ENCODE measurements at places on chromosomes 12 and 14.
A peak's percentile ranks its signal among the peaks of the same experiment; 100 is the strongest.

DNA sequence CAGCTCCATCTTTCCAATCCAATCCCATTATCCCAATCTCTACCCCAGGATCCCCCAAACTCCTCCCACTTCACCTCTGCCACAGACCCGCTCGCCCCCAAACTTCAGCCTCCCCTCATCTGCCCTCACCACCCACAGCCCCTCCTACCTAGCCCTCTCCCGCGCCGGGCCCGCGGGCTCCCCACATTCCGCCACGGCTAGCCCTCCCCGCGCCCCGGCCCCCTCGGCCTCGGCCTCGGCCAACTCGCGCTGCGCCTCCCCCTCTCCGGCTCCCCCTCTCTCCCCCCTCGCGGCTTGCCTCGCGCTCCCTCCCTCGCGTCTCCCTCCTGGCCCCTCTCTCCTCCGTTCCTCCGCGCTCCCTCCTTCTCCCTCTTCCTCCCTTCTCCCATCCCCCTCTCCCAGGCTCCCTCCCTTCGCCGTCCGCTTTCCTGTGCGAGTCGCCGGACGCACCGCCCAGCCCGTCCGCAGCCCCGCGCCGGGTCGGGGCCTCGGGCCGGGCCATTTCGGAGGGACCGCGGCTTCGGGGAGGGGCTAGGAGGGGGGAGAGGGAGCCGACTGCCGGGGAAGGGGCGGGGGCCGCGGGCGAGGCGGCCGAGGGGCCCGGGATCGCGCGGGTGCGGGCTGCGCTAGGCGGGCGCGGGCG, at the start of gene ATN1:
Gene ATN1, plus strand, starts transcription at position 581 of the 643 bp plus-strand sequence. CDS start 6,043 bp downstream, outside the sequence.
- DNase-seq = peak; percentile 75

GRCh38 chr14:31326111-31326510, 94.2 kb downstream of the HEATR5A start:
- DNase-seq = no peak

DNA sequence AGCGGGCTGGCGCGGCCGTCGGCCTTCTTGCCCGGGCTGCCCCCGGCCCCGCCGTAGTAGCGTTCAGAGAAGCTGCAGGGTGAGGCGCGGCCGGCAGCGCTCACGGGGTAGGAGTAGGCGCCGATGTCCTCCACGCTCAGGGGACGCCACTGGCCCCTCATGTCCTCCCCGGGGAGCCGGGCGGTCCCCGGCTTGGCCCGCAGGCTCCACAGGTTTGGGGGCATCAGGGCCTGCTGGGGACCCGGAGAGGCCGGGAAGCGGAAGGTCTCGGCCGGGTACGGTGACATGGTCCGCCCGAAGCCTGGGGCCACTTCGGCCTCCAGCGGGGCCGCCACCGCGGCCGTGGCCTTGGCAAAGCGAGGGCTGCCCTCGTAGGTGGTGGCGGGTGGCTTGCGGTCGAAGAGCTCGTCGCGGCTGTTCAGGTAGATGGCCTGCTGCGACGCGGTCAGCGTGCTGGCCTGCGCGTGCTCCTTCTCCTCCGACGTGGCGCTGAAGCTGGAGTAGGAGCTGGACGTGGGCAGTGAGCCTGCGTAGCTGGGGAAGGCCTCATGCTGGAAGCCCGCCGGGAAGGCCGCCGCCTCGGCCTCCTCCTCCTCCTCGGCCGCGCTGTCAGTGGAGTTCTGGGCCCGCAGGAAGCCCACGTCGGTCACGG, 48.7 kb downstream of the BEGAIN start:
- no peak for DNase-seq

DNA sequence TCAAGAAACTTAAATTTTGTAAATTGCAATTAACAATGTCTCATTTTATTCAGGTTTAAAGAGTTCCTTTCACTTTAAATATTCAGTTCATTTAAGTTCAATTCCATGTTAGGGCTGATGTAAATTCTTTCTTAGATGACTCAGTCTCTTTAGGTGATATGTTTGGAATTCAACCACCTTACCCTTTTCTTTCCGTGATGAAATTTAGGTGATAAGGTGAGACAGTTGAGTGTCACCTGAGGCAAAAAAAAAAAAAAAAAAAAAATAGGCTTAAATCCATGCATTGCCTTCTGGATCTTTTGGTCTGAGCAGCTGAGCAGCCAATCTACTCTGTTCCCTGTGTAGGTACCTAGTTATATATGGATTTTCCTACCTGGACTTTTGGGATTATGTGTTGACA, 299.5 kb downstream of the DAD1 start:
- no peak for DNase-seq

- DNase-seq = no peak
These were observed 95.7 kb downstream of the PAPLN start for GRCh38 chr14:73333031-73333430.

DNA sequence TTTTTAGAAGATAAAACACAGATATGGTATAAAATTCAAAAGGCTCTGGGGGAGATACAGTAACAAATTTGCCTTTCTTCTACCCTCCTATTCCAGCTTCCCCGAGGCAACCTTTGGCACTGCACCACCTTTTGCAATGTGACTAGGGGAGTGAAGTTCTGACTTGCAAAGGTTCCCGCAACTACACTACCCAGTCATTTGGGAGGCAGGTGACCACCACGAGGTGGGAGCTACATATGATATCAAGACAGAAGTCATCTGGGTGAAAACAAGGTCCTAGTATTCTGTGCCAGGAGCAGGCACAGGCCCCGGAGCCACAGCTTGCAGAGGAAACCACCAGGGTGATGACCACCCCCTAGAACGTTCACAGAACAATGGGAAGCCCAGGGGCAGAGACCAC, 141.5 kb downstream of the TTC7B start:
- DNase-seq = no peak

GRCh38 chr14:94056579-94057308, 24.3 kb downstream of the DDX24 start:
- DNase-seq = no peak

DNA sequence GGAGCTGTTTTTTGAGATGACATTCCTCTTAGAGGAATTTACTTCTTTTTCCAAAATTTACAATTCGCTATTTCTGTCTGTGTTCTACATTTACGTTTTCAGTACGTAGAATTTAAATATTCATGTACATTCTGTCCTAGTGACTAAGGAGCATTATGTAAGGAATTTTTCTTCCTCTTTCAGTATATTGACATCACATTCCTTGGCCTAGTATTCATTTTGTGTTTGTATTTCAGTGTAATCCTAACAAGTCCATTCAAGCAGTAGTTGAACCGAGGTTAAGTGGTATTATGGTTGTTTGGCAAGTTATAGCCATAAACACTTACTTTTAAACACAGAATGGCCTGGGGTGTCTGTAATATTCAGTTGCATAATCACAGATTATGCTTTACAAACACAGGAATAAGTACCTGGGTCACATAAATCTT, 465.2 kb downstream of the PCNX1 start:
- peak; percentile 48 for DNase-seq

GRCh38 chr14:77111021-77111420, 13.0 kb downstream of the CIPC start:
- DNase-seq = no peak

DNA sequence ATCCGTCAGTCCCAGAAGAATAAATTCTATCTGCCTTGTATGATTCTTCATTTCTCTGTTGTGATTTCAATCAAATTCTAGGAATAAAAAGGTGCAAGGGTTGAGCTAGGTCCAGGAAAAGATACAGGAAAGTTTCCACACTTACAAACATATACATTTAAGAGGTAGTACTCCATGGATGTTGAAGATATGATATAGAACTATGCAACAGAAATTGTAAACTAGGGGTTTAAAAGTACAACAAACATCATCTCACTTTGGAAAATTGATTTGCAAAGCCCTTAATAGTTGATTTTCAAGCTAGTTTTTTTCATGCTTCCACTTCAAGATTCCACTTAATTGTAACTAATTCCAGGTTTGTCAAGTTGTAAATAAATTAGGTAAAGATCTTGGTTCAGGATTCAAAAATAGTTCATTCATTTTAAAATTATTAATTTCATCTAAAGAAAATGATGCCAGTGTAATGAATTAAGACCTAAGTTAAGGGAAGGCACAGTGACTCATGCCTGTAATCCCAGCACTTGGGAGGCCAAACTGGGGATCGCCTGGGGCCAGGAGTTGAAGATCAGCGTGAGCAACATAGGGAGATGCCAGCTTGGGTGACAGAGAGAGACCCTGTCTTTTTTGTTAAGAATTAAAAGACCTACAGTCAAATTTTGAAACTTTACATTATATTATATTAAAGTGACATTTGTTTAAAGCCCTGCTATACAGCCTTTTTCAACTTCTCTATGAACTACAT, at the start of gene OR6C70:
Gene OR6C70, minus strand, starts transcription at position 51 of the 742 bp plus-strand sequence. Its CDS starts 0 bp downstream, at position 51.
- no peak for DNase-seq

GRCh38 chr14:42628602-42629001, 1021.9 kb downstream of the LRFN5 start:
- no peak for DNase-seq

DNA sequence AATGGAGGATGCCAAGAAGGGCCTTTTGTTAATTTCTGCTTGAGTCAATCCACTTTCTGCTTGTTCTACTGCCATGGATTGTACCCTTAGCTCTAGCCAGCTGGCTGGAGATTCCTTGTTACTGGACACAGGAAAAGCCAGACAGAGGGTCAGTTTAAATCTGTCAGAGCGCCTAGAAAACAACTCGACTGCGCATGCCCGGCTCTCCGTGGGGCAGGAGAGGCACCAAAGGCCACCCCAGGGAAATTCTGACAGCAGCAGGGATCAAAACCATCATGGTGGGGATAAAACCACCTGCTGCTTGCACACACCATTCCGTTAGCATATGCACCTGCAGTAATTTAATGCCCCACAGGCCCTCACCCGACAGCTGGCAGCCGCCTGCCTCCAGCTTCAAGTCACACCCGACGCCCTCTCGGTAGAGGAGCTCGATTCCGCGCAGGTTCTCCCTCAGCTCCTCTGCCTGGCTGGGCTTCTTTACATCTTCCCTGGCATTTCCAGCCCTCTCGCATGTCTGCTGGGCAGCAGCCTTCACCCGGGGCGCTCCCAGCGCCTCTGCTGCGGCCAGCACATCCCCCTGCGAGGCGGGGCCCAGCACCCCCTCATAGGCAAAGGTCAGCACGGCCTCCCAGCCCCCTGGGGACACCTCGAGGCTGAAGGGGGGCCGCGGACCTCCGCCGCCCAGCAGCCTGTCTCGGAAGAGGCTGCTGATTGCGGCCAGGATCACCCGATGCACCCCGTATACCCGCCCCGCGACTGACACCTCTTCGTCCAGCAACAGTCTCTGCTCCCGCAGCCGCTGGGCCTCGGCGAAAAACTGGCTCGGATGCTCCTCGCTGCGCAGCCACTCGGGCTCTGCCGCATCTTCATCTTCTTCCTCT, 1.0 kb downstream of the KLHL33 start:
- DNase-seq = no peak

GRCh38 chr12:6334940-6335450, 6.9 kb downstream of the TNFRSF1A start:
- no peak for DNase-seq

DNA sequence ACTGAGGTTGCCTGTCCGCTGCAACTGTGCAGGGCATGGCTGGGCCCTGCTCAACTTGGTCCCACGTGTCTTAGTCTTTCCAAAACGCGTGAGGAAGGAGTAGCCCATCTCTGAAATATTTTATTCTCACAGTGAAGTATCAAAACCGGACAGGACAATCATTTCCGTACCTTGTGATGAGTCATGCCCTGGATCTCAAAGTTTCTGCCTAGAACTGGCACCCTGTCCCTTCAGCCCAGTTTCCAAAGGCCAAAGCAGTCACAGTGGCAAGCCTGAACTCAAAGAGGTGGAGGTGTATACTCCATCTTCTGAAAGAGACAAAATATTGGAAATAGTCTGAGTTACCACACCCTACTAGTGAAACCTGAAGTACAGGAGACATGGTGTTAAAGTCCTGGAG, 28.5 kb upstream of the SRGAP1 start:
- DNase-seq = no peak

GRCh38 chr12:131002216-131002631, 48.5 kb downstream of the ADGRD1 start:
- DNase-seq = no peak

- DNase-seq = no peak
These were observed 129.0 kb downstream of the RBM19 start for GRCh38 chr12:113837084-113837483.

GRCh38 chr14:57480051-57480450, 13.6 kb downstream of the CCDC198 start:
- no peak for DNase-seq
